ENCODE measurements at places on chromosomes 2 and 18.

DNA sequence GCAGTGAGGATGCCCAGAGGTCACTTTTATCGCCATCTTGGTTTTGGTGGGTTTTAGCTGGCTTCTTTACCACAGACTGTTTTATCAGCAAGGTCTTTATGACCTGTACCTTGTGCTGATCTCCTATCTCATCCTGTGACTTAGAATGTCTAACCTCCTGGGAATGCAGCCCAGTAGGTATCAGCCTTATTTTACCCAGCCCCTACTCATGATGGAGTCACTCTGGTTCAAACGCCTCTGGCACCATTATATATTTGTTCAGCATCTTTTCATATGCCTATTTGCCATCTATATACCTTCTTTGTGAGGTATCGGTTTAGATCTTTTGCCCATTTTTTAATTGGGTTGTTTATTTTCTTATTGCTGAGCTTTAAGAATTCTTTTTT lies 7.2 kb upstream of the CCNT2 start:
- no peak for DNase-seq

- DNase-seq = no peak
Measured at GRCh38 chr2:6864231-6864754, 1.4 kb downstream of the CMPK2 start.

DNA sequence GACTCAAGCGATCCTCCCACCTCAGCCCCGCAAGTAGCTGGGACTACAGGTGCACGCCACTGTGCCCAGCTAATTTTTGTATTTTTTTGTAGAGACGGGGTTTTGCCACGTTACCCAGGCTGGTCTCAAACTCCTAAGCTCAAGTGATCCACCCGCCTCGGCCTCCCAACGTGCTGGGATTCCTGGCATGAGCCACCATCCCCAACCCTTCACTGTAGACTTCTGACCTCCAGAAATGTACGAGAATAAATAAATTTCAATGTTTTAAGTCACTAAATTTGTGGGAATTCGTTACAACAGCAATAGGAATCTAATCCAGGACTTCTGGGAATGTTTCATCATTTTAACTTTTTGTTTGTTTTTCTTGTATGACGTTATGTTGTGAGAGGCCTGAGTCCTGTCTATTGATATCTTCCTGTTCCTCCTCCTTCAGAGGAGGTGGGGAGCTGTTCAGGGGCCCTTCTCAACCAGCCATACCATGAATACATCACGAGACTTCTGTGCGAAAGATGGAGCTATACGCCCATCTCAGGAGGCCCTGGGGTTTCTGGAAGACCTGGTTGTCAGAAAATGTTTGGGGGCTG lies 40.0 kb downstream of the TEX44 start:
- no peak for DNase-seq

- DNase-seq = no peak
Measured at GRCh38 chr18:9365406-9365805, 30.8 kb downstream of the TWSG1 start.

DNA sequence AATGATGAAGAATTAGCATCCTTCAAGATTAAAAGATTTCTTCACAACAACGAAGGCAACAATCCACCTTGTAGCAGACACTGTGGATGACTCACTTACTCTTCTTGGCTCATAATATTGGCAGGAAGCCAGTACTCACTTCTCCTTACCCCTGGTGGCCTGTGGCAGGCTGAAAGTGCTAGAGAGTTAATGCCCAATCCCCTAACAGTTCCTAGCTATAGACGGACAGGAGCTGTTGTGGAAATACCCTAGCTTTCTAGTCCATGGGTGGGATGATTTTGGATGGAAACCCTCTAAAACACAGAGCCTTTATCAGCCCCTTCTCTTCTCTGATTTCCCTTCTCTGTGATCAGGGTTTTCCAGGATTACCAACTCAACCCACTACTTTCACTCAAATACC lies 128.6 kb upstream of the NYAP2 start:
- DNase-seq = peak; percentile 17

DNA sequence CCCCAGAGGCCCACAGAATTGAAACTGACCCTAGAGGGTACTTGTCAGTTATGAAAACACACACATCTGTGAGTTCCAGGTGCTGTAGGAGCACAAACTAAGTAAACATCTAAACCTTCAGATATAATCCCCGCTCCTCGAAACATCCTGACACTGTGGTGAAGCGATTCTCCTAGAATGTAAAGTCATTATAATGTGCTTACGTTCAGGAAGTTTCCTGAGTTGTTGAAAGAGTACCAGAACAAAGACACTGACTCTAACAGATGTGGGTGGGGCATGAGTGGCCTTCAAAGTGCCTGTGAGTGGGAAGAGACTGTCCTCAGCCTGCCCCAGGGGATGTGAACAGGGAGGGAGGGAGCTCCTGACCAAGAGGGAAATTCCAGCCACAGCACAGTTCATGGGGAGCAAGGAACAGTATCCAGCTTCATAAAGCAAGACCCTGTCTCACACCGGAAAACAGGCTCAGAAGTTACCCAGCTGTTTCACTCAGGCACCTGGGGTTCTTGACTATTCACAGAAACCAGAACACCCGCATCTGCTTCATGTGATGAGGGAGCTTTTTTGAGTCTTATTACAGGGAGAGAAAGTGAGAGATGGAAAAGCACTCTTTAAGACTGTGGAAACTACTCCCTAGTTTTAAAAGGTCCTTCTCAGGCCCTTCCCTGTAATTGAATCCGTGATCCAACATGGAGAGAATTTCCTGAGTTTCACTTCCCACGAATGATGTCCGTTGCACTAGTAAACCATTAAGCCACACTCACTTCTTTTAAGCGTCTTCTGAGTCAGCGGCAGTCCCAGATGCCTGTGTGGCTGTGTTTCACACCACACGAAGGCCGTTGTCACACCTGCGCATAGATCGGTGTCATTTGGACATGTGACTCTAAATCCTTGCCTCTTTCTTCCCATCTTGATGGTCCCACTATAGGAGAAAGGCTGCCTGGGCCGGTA lies 88.6 kb upstream of the EML6 start:
- DNase-seq = peak; percentile 13

GRCh38 chr2:159600752-159601151 lies 15.6 kb downstream of the BAZ2B start:
- DNase-seq = no peak

GRCh38 chr2:194328456-194328855 lies 1328.6 kb upstream of the SLC39A10 start:
- no peak for DNase-seq

GRCh38 chr18:79772865-79773696 lies 24.7 kb upstream of the KCNG2 start:
- DNase-seq = no peak

DNA sequence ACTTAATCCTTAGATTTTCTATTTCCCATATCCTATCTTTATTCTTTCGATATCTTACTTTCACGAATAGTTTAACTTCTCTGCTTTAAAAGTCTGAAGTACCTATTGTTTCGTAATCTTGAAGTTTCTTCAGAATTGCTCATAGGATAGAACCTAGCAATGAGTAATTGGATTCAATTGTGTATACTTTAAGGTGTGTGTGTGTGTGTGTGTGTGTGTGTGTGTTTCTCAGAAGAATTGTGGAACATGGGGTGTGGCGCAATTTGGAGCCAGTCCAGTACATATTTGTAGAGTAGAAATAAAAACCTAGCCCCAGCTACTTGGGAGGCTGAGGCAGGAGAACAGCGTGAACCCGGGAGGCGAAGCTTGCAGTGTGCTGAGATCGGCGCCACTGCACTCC lies 897.6 kb downstream of the BCL11A start:
- no peak for DNase-seq

GRCh38 chr2:102837626-102838198 lies 75.9 kb downstream of the TMEM182 start:
- no peak for DNase-seq

GRCh38 chr2:3470166-3470651 lies 49.1 kb downstream of the ADI1 start:
- DNase-seq = no peak

DNA sequence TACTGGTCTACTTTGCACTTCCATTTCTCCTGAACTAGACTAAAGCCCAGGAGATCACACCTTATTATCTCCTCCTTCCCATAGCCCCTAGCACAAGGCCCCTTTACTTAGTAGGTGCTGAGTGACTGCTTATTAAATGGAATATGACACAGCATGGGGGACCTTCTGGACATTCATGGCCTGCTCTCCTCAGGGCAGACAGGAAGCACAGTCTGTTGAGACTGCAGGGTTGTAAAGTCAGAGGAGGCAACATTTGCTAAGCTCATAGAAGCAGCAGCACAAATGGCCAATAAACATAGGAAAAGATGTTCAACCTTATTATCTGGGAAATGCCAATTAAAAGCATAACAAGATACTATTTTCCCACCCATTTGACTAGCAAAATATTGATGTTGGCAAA lies 75.3 kb downstream of the DNMT3A start:
- no peak for DNase-seq

DNA sequence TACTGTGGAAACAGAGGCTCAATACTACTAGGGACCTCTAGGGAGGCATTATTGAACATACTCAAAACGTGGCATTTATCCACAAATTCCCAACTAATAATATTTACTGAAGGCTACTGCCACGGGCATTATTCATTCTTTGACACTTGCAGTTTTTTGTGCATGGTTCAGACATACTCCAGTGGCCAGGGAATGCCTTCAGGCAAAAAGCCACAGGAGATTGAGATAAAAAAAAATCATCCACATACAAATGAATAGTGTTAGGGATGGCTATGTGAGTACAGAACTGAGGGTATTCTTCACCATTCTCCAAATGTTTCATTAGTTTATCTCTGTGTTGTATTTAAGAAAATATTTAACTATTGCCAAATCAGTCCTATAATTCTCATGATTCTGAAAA lies 974.9 kb upstream of the PIK3C3 start:
- no peak for DNase-seq

DNA sequence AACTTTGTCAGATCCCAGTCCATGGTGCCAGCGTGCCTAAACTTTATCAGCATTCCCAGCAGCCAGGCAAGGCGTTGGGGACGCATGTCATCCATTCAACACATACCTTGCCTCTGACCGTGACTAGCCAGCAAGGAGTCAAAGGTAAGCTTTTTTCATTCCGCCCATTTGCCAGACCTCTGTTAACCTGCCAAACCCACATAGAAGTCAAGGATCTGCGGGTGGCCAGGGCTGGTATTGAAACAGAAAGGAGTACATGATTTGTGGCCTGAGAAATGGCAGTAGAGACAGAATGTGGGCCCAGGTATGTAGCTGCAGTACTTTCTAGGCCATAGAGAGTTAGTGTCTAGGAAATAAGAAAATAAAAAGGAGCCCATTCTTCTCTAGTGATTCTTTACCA lies 240.2 kb downstream of the LTBP1 start:
- DNase-seq = no peak

DNA sequence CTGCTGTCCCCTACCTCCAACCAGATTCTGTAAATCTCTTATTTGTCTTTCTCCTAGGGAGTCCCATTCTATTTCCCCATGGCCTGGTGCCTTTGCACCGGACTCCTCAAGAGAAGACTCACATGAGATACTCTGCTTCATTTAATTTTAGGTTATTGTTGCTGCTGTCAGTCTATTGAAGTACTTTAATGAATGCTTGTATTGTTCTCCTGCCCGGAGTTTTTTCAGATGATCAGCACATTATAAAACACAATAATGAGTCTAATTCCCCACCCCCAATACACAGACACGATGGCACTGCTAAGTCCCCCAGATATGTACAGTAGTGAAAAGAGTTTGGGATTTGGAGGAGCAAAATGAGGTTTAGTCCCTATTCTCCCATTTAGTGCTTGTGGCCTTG lies 58.9 kb downstream of the HAUS1 start:
- no peak for DNase-seq

GRCh38 chr2:100283724-100284501 lies 38.4 kb downstream of the LONRF2 start:
- no peak for DNase-seq

DNA sequence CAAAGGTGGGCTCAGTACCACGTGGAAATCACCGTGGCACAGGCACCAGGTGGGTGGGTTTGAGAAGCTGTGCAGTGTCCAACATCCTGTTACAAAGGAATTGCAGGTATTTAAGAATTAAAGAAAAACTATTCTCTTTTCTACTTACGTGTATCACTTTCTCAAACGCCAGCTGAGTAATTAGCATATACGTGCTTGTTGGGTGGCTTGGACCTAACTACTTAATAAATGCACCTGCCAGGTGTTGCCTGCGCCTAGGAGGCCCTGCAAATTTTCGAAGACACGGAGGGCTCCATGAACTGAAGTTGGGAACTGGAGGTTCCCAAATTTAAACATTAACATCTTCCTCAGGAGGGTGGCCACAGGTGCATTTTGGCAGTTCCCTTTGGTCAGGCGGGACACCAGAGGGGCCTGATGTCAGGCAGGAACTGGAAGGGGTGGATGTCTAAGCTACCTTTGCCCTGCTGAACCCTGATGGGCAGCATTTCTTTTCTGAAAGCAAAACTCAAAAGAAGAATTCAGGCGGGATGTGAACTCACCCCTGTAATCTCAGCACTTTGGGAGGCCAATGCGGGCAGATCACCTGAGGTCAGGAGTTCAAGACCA lies 84.8 kb downstream of the HS6ST1 start:
- DNase-seq = no peak

- no peak for DNase-seq
Measured at GRCh38 chr2:239046822-239047221, 198.9 kb downstream of the TWIST2 start.

- DNase-seq = no peak
Measured at GRCh38 chr2:3036432-3037125, 341.0 kb downstream of the EIPR1 start.

DNA sequence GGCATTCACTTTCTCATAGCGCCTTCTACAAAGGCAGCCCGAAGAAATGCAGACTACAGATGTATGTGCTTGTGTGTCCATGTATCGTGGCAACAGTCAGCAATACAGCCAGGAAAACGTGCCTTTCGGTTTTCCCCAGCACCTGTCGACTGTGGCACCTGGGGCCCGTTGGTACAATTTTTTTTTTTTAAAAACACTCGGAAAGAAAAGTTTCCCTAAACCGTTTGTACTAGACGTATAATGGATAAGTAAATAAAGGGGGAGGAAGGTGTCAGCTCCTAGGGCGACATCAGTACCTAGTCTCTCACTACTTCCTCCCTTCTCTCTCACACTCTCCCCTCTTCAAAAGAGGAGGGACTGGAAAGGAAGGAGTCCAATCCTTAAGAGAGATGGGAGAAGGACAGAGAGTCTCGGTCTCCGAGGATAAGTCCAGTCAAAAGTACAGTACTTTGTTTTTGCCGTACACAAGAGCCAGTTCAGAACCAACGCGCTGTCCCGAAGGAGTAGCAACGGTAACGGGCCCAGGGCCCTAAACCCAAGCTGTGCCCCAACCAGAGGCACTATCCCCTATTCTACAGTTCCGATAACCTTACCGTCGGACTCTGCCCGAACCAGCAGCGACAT lies 759 bp downstream of the PPP4R3B start:
- DNase-seq = peak; percentile 10

GRCh38 chr2:168789776-168790175 lies 12.7 kb upstream of the NOSTRIN start:
- DNase-seq = no peak

DNA sequence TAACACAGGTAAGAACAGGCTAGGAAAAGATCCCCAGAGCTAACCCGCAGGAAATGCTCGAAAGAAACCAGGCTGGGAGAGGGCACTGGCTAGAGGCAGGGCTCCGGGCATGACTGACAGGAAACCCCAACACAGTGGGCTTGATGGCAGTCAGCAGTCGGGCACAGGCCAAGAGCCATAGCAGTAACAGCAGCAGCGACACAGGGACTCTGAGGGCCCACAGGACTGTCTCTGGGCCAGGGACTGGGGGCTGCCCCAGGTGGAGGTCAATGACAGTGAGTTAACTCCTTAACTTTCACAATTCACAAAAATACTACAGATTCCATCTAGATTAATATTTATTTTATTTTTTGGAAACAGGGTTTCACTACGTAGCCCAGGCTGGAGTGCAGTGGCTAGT lies 37.3 kb upstream of the ASPRV1 start:
- no peak for DNase-seq

All from CD4-positive, alpha-beta T cell treated with Interleukin-17A for 4 hours (primary cell).